ENCODE measurements at places on chromosomes 7 and 10. TPM values are rescaled to one million over a fixed set of nuclear protein-coding genes. Genes with fewer than 3 reads are reported as not detected.

GRCh38 chr10:70296406-70296899, 12.6 kb upstream of the NPFFR1 start:
- no peaks in the 10 kb centered on the region for H3K4me1 ChIP-seq
- DNase-seq: peak; percentile 48
- H3K36me3 ChIP-seq: no peaks in the 10 kb centered on the region
- H3K27ac ChIP-seq: no peak overlapping the region
- H3K4me3 ChIP-seq: no peak overlapping the region
- no peaks in the 10 kb centered on the region for H3K27me3 ChIP-seq

TDRD1 gene
- total RNA-seq: not detected

DNA sequence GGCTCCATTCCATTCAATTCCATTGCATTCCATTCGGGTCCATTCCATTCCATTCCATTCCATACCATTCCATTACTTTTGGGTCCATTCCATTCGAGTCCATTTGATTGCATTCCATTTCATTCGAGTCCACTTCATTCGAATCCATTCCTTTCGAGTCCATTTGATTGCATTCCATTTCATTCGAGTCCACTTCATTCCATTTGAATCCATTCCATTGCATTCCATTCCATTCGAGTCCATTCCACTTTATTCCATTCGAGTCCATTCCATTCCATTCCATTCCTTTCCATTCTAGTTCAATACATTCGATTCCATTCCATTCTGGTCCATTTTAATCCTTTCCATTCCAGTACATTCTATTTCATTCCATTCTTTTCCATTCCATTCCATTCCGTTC, 334.0 kb downstream of the ZNF33B start:
- no peak overlapping the region for H3K4me3 ChIP-seq
- H3K27me3 ChIP-seq: no peaks in the 10 kb centered on the region
- H3K27ac ChIP-seq: no peak overlapping the region
- no peaks in the 10 kb centered on the region for H3K36me3 ChIP-seq

CHN2 gene
- 20.7 TPM for total RNA-seq

DNA sequence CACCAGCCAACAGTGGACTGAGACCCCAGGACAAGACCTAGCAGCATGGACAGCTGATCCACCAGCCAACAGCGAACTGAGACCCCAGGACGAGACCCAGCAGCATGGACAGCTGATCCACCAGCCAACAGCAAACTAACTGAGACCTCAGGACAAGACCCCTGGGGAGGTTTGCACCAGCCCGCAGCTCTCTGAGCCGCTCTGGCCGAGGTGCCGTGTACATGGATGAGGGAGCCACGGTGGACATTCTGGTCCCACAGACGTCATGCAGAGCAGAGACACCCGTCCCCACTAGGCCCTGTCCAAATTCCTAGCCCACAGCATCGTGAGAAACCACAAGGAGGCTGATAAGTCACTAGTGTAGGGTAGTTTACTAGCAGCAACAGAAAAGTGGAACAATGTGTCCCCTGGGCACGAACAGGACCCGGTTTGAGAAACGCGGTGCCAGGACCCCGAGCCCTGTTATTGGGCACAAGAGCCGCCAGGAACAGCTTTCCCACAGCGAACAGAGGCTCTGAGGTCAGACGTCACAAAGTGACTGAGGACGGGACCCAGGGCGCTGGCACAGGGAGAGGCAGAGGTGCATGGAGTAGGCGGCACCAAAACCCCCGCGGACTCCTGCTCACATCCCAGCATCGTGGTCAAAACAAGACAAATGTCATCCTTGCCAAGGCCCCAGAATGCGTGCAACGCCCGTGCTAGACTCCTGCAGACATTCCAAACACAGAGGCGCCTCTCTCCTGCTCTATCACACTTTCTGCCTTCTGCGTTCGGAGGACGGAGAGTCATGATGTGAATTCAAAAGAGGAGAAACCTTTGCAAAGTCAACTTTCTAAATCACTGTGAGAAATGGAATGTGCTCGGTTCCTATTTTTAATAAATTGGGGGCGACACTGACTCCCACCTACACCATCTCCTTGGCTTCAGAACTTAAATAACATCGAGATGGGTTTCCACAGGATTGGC, 8.1 kb downstream of the STK32C start:
- H3K27me3 ChIP-seq: peaks cover 11% of the 10 kb centered on the region
- DNase-seq: no peak
- H3K4me3 ChIP-seq: no peak overlapping the region
- H3K27ac ChIP-seq: no peak overlapping the region
- no peaks in the 10 kb centered on the region for H3K36me3 ChIP-seq
- no peaks in the 10 kb centered on the region for H3K4me1 ChIP-seq

DNA sequence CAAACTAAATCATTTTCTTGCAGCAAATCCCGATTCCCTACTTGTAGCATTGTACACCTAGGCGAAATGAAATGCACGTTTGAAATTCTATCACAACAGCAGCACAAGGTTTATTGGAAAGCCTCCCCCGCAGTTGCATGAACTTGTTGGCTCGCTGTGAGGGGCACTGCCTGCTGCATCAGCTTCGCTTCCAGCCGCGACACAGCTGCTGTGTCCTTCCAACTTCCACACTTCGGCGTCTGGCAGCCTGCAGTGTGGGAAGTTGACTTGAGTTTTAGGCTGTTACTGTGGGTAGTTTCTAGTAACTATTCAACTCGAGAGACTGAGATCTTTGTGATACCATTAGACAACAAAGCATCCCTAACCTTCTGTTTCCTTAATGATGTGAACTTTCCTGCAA, 315.8 kb upstream of the TPK1 start:
- DNase-seq: no peak
- no peak overlapping the region for H3K4me3 ChIP-seq
- no peak overlapping the region for H3K27ac ChIP-seq
- H3K27me3 ChIP-seq: no peaks in the 10 kb centered on the region

CD36 gene
- 16.3 TPM for total RNA-seq

GRCh38 chr10:112313911-112314310, 30.7 kb downstream of the TECTB start:
- DNase-seq: no peak
- H3K4me3 ChIP-seq: no peak overlapping the region
- no peak overlapping the region for H3K27ac ChIP-seq
- H3K27me3 ChIP-seq: no peaks in the 10 kb centered on the region
- H3K36me3 ChIP-seq: no peaks in the 10 kb centered on the region
- H3K4me1 ChIP-seq: no peaks in the 10 kb centered on the region

GIMAP4 gene
- 1.8 TPM for total RNA-seq

- no peaks in the 10 kb centered on the region for H3K36me3 ChIP-seq
- no peak for DNase-seq
- H3K4me3 ChIP-seq: no peak overlapping the region
- no peak overlapping the region for H3K27ac ChIP-seq
- no peaks in the 10 kb centered on the region for H3K27me3 ChIP-seq
- H3K4me1 ChIP-seq: no peaks in the 10 kb centered on the region
Observed at GRCh38 chr7:15584575-15584974, 22.8 kb upstream of the AGMO start.

- no peaks in the 10 kb centered on the region for H3K36me3 ChIP-seq
- no peak overlapping the region for H3K27ac ChIP-seq
- no peak for DNase-seq
- no peaks in the 10 kb centered on the region for H3K4me1 ChIP-seq
Observed at GRCh38 chr7:112439476-112439875, 10.8 kb upstream of the IFRD1 start.

GRCh38 chr7:33040803-33041516, 21.6 kb downstream of the NT5C3A start:
- no peaks in the 10 kb centered on the region for H3K27me3 ChIP-seq
- peaks cover 27% of the 10 kb centered on the region for H3K4me1 ChIP-seq
- H3K4me3 ChIP-seq: no peak overlapping the region
- no peaks in the 10 kb centered on the region for H3K36me3 ChIP-seq
- H3K27ac ChIP-seq: peak overlapping the region; percentile 32

DNA sequence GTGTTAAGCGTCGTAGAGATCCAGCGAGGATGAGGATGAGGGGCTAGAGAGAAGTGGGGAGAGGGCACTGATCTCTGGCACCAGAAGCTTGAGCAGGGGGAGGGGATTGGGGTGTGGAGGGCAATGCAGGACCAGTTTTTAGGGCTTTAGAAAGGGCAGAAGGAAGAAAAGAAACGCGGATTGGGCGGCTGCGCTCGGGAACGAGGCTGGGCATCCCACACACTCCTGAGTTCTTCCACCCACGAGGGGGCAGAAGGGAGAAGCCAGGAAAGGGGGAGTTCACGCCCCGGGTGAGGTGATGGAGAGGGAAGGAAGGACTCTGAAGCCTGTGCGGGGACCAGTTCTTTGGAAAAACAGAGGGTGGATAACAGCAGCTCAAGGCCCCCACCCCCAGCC, 6.1 kb upstream of the VGF start:
- H3K36me3 ChIP-seq: no peaks in the 10 kb centered on the region
- no peak overlapping the region for H3K27ac ChIP-seq
- peaks cover 20% of the 10 kb centered on the region for H3K4me1 ChIP-seq
- no peak overlapping the region for H3K4me3 ChIP-seq
- H3K27me3 ChIP-seq: peaks cover 97% of the 10 kb centered on the region

PTF1A gene
- total RNA-seq: not detected

DNA sequence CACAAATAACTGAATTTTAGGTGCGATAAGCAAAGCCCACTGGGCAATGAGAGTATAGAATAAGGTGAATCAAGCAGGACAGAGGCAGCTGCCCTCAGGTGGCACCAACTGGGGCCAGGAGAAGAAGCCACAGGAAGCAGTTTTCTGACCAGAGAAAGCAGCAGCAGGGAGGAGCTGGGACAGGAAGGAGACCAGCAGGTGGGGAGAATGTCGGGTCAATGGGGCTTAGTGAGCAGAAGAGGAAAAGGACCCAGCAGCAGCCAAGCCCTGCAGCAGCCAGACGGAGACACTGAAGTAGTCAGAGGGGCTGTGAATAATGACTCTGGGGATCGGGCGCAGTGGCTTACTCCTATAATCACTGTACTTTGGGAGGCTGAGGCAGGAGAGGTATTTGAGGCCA, 209.6 kb upstream of the SH2B2 start:
- peaks cover 13% of the 10 kb centered on the region for H3K4me1 ChIP-seq
- H3K4me3 ChIP-seq: no peak overlapping the region
- DNase-seq: no peak
- H3K27me3 ChIP-seq: no peaks in the 10 kb centered on the region

GRCh38 chr10:133087045-133087678, 562 bp upstream of the ADGRA1 start:
- no peak for DNase-seq
- no peaks in the 10 kb centered on the region for H3K36me3 ChIP-seq
- peaks cover 50% of the 10 kb centered on the region for H3K27me3 ChIP-seq
- no peak overlapping the region for H3K4me3 ChIP-seq

- peak overlapping the region; percentile 98 for H3K27ac ChIP-seq
- no peaks in the 10 kb centered on the region for H3K36me3 ChIP-seq
- H3K4me1 ChIP-seq: no peaks in the 10 kb centered on the region
- peak overlapping the region; percentile 86 for H3K4me3 ChIP-seq
- peak; percentile 86 for DNase-seq
Observed at GRCh38 chr7:20329389-20330238, 1.1 kb upstream of the ITGB8 start.

GRCh38 chr7:63918986-63919385, 79.7 kb upstream of the ZNF722 start:
- H3K27ac ChIP-seq: no peak overlapping the region
- no peak for DNase-seq
- H3K4me3 ChIP-seq: no peak overlapping the region
- no peaks in the 10 kb centered on the region for H3K36me3 ChIP-seq
- H3K4me1 ChIP-seq: no peaks in the 10 kb centered on the region
- no peaks in the 10 kb centered on the region for H3K27me3 ChIP-seq

- no peak overlapping the region for H3K4me3 ChIP-seq
- DNase-seq: no peak
- no peaks in the 10 kb centered on the region for H3K4me1 ChIP-seq
- H3K27ac ChIP-seq: no peak overlapping the region
Observed at GRCh38 chr7:8068892-8069686, 100.5 kb downstream of the GLCCI1 start.

DNA sequence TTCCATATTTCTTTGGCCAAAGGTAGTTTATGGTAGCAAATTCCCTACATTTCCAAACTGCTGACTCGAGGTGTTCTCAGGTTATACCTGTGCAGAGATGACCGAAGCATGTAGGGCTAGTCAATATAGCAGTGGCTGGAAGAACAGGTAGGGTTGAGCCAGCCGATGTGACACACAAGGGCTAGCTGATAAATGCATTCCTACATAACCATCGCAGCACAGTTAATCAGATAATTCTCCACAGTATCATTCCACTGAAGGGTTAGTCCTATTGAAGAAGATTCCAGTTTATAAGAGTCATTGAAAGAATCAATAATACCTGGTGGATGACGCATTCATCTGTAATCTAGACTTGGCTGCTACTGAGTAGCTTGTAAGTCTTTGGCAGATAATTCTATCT, 220.0 kb downstream of the KIF20B start:
- no peaks in the 10 kb centered on the region for H3K27me3 ChIP-seq
- DNase-seq: no peak
- no peaks in the 10 kb centered on the region for H3K36me3 ChIP-seq
- H3K4me1 ChIP-seq: no peaks in the 10 kb centered on the region
- no peak overlapping the region for H3K4me3 ChIP-seq
- no peak overlapping the region for H3K27ac ChIP-seq

GRCh38 chr7:134875867-134876266, 96.4 kb downstream of the CALD1 start:
- H3K36me3 ChIP-seq: no peaks in the 10 kb centered on the region
- H3K27ac ChIP-seq: no peak overlapping the region
- no peak overlapping the region for H3K4me3 ChIP-seq
- DNase-seq: no peak
- H3K4me1 ChIP-seq: peaks cover 13% of the 10 kb centered on the region

- no peak for DNase-seq
- peaks cover 29% of the 10 kb centered on the region for H3K4me1 ChIP-seq
- no peaks in the 10 kb centered on the region for H3K27me3 ChIP-seq
- H3K36me3 ChIP-seq: no peaks in the 10 kb centered on the region
Observed at GRCh38 chr10:29199941-29200679, 88.8 kb upstream of the LYZL1 start.
